HAP-1 (cell line): ENCODE measurements at places on chromosomes 3 and 15.

- no peak for DNase-seq
Observed at GRCh38 chr3:184449161-184449515, 69.3 kb downstream of the CHRD start.

DNA sequence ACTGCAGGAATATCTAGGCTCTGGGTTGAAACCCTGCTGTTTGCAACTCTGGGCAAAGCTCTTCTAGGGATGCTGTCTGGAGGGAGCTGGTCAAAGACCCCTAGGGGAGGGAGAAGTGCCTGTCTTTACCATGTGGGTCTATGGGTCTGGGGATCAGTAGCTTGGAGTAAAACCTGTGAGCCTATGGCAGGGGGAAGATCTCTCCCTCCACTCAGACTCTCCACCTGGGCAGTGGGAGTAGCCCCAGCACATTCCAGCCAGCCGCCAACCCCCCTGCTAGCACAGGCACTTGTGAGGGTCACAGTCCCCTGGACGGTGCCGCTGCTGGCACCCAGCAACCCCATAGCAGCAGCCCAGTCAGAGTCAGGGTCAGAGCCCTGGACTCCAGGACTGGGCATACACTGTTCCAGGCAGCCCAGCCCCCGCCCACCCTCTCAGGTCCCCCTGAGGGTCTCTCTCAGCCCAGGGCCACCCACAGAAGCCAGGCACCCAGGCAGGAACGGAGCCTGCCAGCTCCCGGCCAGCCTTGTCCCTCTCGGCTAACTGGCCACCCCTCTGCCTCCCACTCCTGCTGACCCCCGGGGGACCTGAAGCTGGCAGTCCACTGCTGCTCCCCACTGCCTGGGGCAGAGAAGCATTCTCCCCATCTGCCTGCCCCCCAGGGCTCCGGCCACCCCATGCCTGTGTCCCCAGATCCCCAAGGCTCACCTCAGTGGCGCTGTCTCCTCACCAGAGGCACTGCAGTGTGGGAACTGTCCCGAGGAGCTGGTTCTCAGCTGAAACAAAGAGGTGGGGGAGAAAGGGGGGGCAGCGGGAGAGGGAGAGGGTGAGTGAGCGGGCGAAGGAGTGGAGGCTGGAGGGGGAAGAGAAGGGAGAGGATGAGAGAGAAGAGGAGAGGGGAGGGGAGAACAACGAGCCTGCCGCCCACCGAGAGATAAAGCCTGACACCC is 10.8 kb downstream of the GLYCTK start:
- DNase-seq, result no peak

GRCh38 chr15:92820236-92821021 is 79.7 kb upstream of the CHD2 start:
- DNase-seq, result peak; percentile 94

DNA sequence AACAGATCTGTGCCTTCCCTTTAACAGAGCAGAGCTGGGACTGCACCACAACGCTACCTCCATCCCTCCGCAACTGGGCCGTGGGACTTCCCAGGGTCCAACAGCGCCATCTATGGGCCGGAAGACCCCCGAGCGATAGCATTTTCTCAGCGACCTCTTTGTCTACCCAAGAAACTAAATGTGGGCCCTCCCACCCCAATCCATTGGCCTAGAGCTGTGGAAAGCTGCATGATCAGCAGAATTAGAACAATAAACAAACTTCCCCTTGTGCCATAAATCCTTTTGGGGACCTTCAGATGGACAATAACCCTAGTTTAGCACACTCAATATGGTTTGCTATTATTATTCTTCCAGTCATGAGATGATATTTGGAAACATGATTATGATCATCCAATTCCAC is 74.8 kb upstream of the NTRK3 start:
- DNase-seq, result peak; percentile 67

DNA sequence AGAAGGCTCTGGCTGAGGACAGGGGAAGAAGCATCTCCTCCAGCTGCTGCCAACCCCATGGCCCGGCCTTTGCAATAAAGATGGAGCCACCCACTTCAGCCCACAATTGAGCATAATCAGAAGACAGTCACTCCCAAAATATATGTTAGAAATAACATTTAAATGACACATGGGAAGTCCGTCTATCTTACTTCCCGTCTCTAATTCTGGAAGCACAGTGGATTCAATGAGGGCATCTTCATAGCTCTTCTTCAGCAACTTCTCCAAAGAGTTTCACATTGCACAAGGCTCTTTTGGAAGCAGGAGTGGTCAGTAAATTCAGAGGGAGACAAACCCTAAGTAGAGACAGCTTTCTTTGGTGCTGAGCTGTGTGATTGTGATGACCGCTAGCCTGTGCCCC is 67.0 kb upstream of the SEC61A1 start:
- no peak for DNase-seq

DNA sequence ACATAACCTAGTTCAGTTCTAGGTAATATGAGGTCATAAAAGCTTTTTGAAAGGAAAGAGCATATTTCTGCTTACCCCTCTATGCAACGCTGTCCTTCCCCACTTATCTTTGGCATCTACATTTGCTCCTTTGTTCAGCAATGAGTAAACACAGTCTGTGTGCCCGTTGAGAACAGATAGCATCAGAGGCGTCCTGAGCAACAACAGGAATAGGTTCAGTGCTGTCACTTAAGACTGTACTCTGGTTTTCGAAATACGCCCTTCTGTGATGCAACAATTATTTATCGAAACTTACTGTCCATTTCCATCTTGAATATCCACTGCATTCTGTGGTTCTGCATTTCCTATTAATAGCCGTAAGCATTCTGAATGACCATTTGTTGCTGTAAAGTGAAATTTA is 84.4 kb downstream of the BTD start:
- no peak for DNase-seq

GRCh38 chr3:42116466-42116865 is 25.3 kb downstream of the TRAK1 start:
- DNase-seq, result no peak

DNA sequence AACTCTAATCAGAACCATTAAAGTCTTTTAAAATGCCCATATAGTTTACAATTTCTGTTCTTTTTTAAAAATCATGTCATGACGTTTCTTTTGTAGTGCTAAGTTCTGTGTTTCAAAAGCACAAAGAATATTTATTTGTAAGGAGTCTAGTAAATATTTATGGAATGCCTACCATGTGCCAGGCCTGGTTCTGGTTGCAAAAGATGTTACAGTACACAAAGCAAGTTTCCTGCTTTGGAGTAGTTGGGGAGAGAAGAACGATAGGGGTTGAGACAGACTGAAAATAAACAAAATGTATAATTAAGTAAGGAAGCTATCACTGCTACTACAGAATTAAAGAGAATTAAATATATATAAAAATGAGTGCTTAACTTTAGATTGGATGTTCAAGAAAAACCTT is 86.8 kb upstream of the CMSS1 start:
- no peak for DNase-seq

- DNase-seq, result no peak
Observed at GRCh38 chr3:183578179-183578578, 22.7 kb upstream of the KLHL6 start.

DNA sequence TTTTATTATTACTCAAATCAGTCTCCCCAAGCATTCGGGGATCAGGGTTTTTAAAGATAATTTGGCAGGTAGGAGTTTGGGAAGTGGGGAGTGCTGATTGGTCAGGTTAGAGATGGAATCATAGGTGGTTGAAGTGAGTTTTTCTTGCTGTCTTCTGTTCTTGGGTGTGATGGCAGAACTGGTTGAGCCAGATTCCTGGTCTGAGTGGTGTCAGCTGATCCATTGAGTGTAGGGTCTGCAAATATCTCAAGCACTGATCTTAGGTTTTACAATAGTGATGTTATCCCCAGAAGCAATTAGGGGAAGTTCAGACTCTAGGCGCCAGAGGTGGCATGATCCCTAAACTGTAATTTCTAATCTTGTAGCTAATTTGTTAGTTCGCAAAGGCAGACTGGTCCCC is 20.6 kb upstream of the TRANK1 start:
- DNase-seq, result no peak

DNA sequence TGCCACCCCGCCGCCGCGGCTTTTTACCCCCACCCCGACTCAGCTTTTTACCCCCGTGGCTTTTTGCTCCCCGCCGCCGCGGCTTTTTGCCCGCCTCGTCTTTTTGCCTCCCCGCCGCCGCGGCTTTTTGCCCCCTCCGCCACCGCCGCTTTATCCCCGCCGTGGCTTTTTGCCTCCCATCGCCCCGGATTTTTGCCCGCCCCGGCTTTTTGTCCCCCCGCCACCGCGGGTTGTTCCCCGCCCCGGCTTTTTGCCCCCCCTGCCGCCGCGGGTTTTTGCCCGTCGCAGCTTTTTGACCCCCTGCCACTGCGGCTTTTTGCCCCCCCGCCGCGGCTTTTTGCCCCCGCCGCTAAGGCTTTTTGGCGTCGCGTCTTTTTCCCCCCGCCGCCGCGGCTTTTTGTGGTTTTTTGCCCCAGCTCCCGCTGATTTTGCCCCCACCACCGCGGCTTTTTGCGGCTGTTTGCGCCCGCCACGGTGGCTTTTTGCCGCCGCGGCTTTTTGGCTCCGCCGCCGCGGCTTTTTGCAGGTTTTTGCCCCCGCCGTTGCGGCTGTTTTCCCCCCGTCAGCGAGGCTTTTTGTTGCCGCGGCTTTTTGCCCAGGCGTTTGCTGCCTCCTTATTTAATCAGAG is 597.2 kb downstream of the GOLGA6L6 start:
- DNase-seq, result no peak

GRCh38 chr3:20683910-20684309 is 497.9 kb upstream of the SGO1 start:
- DNase-seq, result no peak

DNA sequence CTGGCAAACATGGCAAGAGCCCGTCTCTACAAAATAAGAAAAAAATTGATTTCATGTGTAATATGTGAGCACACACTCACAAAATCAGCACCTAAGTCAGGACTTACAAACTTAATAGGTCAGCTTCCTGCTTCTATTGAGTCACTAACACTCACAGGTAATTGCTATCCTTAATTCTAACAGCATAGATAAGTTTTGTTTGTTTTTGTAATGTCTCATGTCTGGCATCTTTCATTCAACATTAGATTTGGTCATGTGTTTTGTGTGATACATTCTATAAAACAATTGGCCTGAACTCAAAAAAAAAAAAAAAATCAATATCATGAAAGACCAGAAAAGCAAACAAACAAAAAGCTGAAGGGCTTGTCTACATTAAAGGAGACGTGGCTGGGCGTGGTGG is 564.7 kb downstream of the AGBL1 start:
- no peak for DNase-seq

GRCh38 chr15:93246266-93247242 is 157.5 kb upstream of the RGMA start:
- no peak for DNase-seq

DNA sequence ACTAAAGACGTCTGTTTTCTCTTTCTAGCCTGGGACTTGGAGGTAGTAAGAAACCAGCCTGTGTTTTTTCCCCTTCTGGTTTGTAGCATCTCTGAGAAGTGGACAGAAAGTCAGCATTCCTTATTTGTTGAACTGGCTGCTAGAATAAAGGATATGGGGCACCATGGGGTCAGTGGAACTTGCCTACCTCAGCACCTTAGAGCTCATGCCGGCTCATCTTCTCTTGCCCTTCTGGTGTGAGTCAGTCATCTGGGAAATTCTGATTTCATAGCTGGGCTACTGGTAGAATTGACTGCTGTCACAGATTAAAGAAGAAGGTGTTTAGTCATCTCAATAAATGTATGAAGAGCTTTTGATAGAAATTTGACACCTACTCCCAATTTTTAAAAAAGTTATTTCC is 202.7 kb upstream of the TOPAZ1 start:
- no peak for DNase-seq

DNA sequence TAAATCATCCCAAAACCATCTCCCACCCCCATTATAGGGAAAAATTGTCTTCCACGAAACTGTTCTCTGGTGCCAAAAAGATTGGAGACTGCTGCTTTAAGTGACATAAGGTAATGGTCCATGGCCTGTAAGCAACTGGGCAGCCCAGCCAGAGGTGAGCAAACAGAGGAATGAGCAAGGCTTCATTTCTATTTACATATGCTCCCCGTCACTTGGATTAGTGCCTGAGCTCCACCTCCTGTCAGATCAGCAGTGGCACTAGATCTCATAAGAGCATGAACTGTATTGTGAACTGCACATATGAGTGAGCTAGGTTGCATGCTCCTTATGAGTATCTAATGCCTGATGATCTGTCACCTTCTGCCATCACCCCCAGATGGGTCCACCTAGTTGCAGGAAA is 1159.8 kb upstream of the ALCAM start:
- DNase-seq, result no peak

- DNase-seq, result peak; percentile 18
Observed at GRCh38 chr15:57251308-57251707, 125.0 kb upstream of the CGNL1 start.

- DNase-seq, result peak; percentile 27
Observed at GRCh38 chr3:31166249-31166885, 271.9 kb upstream of the GADL1 start.

DNA sequence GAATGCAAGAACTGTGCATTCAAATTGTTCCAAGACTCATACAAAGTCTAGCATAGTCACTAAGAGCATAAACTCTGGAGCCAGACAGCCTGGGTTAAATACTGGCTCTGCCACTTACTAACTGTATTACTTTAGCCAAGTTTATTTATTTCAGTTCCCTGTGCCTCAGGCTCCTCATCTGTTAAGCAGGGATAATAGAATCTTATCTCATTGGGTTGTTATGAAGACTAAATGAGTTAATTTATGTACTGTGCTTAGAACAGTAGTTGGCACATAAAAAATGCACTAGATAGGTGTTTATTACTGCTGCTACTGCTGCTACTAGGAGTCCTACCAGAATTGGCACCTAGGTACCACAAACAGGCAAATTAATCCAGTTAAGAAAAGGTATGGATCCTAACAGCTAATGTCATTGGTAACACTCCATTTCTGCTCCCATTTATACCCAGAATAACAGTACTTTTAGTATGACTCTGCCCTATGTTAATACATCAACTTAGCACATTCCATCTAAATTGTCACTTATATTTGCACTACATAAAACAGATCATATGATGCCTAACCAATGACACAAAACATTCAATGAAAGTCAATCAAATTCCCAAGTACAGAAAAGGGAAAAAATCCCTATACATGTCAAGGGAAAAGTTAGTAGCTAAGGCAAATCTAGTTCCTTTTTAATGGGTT is 45.7 kb downstream of the GSK3B start:
- no peak for DNase-seq

DNA sequence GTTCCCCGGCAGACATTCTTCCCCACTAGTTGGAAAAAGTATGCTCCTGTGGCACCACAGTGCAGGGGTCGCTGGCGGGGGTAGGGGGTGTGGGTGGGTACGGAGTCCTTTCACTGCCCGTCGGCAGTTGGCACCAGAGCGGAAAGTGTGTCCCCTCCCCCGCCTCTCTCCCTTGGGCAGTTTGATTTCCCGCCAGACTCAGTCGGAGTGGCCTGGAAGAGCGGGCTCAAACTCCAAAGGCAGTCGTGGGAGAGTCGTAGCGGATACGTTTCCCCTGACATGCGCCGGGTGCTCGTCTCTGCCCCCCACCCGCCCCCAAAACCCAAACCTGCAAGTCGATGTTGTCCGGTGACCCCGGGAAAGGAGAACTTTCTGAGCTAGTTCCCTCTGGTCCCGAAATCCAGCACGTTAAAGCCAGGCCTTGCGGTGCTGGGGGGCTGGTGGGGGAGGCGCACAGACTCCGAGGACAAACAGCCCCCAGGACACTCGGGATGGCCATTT is 4.4 kb upstream of the FOXB1 start:
- no peak for DNase-seq
